Sciatic nerve (tissue), 2 donors: ENCODE measurements at places on chromosomes 11 and 22. TPM values are rescaled to one million over a fixed set of nuclear protein-coding genes. Genes with fewer than 3 reads are reported as not detected.

Gene OR56A1
- total RNA-seq, result 0.13 TPM

Gene E2F8
- total RNA-seq, result 0.13 TPM

Gene ESAM
- 61.0 TPM for total RNA-seq

DNA sequence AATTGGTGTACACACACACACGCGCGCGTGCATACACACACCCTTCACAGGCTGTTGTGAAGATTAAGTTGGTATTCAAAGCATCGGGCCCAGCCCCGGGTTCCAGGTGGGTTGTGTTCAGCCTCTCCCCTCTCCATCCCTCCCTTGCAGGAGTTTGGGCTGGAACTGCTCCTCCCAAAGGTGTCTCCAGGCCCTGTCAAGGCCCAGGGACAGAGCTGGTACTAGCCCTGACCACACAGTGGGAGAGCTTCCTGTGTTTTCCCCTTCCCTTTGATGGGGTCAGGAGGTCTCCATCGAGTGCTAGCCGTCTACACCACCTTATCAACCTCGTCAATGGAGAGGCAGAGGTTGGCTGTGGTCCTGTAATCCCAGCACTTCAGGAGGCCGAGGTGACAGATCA, 36.5 kb upstream of the CSNK1E start:
- peak; percentile 51 for DNase-seq

- DNase-seq, result no peak
Measured at GRCh38 chr11:72951888-72952287, 137.7 kb downstream of the ATG16L2 start.

GRCh38 chr11:125320347-125321076, 156.0 kb downstream of the PKNOX2 start:
- DNase-seq, result no peak

DNA sequence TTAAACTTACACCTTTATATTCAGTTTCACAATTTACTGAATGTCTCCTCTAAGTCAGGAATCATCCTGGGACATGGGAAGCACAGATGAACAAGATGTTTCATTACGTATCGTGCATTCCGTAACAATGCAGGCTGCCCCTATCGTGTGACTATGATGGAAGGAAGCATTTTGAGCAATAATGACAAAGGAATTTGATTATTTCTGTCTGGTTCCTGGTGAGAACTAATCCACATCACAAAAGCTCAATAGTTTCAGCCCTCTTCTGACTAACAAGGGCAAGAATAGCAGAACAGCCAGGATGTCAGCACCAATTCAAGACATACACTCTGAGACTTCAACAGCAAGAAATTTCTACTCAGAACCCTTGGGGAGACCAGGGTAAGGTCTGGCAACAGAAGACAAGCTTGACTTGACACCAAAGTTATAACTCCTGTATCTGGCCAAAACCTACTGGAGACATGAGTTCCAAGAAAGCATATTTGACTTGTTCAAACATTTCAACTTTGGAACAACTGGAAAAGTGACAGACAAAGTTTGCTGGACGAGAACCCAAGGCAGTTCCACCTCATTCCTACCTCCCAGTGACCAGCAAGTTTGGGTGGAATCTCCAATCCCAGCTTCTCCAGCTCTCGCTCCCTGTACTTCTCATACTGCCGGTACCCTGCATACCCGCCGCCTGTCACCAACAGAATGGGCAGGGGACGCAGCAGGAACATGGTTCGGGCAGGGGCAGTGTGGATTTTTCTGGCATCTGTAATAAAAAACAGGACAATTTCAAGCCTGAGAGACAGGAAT, 14.3 kb downstream of the PISD start:
- no peak for DNase-seq

GRCh38 chr22:45775569-45776312, 104.1 kb downstream of the ATXN10 start:
- DNase-seq, result no peak

DNA sequence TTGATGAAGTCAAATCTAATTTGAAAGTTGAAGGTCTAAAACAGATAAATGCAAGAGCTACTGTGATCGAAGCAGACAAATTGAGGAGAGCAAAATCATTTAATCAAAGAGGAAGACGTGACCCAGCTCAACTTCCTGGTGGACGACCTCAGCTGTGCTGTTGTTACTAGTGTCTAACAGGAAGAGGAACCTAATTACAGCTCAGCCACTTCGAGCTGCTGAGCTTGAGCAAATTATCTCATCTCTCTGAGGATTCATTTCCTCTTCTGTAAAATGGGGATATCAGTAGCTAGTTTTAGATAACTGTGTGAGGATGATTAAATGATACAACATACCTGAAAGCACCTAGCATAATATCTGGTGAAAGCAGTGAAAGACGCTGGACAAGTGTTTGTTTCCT, 48.6 kb upstream of the OLFML1 start:
- DNase-seq, result no peak

GRCh38 chr11:38256436-38256835, 1658.4 kb upstream of the RAG2 start:
- DNase-seq, result no peak

DNA sequence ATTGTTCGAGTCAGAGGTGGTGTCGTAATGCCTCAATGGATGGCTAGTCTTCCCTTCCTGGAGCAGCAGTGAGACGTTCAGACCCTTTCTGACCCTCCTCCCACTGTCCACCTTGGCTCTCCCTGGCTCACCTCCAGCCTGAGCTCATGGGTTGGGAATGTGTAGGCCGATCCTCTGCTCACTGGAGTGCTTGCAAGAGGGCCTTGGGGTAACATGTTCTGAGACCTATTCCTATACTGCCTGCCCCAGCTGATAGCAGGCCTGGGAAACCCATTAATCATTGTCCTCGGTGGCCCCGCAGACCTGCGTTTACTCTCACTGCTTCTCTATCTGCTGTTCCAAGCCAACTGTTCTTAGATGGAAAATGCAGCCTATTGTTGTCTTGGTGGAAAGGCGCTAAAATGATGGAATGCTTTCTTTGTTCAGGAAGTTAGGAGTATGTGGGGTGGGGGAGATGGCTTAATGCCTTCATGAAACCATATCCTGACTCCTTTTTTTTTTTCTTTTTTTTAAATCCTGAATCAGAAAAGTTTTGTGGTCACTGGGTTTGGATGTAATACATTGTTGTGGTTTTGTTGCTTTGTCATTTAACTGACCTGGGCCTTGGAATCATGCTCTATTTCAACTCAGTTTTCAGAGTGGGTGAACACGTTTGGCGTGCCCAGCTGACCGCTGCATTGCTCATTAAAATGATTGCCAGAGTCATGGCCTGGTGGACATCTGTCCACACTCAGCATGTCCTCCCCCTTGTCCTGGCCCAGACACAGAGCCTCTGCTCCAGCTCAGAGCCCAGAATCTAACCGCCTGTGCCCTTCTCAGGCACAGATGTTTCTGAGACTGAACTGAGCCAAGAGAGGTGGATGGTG, 72.5 kb downstream of the MICAL2 start:
- DNase-seq, result no peak

- no peak for DNase-seq
Measured at GRCh38 chr22:23705358-23705757, 14.5 kb downstream of the RGL4 start.

DNA sequence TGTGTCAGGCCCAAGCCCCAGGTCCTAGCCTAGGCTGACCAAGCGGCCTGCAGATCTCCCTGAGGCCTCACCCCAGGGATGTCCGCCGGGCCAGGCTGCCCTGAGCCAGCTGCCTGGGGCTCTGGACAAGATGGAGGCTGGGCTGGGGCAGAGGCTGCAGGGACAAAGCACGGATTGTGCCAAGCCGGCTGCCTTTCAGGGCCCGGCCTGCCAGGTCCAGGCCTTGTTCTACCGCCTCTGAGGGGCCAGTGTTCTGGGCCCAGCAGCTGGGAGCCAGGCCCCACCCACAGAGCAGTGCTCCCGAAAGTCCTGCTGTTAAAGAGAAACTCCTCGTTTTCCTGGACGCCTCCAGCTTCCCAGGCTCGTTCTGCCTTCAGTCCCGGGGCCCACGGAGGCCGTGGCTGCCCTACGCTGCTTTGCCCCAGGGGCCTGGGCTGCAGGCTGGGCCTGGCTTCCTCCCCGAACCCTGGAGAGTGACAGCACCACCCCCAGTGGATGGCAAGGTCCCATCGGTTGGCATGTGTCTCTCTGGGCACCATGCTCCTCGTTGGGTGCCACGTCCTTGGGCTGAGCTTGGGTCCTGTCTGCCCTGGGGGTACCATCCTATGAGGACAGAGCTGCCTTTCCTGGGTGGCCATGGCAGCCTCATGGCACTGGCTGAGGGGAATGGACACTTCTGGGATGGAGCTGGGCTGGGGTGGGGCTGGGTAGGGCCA, 7.6 kb downstream of the BRSK2 start:
- DNase-seq, result no peak

- no peak for DNase-seq
Measured at GRCh38 chr11:86983021-86983488, 27.9 kb upstream of the FZD4 start.
